ENCODE measurements at places on chromosomes 4 and X.

GRCh38 chrX:46864606-46865005 lies 27.8 kb downstream of the RP2 start:
- DNase-seq, result no peak

DNA sequence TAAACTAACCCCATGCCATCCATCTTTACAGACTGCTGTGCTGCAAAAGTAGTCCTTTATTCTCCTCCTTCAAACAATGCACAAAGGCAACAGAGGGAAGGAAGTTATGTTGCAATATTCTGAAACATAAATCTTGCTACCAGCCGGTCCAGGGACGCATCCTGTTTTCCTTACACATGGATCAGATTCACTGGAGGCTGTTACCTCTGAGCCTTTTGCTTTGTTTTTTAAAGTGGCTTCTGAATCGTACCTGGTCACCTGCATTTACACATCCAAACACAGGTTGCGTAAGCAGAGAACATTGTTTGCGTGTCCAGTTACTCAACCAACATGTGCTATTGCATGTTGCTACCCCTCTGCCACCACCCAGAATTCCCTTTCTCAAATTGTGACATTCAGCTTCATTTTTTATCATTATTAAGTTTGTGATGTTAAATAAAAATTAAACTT lies 8.8 kb downstream of the PPARGC1A start:
- no peak for DNase-seq

- DNase-seq, result peak; percentile 55
These were observed 4.5 kb downstream of the RAPGEF2 start for GRCh38 chr4:159107203-159107925.

GRCh38 chr4:5069901-5070300 lies 18.6 kb downstream of the STK32B start:
- DNase-seq, result no peak

- no peak for DNase-seq
These were observed 7.5 kb upstream of the KLHL5 start for GRCh38 chr4:39054497-39054896.

DNA sequence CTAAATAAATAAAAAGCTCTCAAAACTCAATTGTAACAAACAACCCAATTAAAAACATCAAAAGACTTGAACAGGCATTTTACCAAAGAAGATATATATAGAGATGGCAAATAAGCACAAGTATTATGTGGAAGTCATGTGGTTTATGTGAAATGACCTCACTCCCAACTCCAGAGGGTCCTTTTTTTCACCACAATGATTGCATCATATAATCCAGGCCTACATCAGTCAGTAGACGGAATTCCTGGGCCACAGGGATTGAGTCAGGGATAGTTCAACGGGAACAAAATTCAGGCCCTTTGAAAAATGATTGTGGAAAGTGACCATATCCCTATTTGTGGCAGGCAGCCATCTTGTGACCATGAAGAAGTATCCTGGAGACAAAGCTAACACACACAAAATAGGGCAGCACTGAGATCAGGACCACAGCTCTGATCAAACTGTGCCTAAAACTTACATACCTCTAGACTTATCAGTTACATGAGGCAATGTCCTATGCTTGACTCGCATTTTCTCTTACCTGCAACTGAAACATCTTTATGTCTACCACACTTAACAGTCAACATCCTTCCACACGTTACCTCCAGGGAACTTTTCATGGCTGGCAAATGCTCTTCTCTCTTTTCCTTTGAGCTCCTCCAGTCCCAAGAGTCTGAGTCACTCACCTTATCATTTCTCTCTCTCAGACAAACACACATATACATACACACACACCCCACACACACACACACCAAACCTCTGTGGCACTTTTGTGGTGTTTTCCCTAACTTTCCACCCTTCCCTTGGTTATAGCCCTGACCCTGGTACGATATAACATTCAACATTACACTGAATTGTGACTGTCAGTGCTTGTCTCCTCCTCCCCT lies 113.5 kb downstream of the PHF8 start:
- DNase-seq, result peak; percentile 39

DNA sequence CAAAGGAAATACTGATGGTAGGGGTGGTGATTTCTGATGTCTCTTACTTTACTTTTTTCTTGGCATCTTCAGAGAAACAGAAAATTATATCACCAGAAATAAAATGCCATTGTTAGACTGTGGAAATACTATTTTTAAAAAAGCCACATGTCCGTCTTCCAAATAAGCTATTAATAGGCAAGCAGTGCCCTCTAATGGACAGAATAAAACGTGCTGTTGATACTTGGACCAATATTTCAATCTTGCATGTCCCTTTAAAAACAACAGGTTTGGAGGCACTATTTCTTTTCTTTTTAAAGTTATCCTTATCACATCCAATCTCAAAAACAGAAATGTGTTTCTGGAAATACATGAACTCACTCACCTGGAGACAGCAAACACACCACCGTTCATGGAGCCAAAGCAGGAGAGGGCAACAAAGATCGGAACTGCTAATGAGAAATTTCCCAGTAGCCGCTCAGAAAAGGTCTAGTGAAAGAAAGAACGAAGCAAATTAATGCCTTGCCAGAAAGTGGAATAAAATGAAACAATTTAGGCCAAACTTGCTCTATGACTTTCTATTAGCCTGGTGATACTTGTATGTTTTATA lies 59.2 kb downstream of the SLC7A11 start:
- peak; percentile 55 for DNase-seq

- DNase-seq, result no peak
These were observed 1.6 kb downstream of the MID2 start for GRCh38 chrX:107827030-107827831.

DNA sequence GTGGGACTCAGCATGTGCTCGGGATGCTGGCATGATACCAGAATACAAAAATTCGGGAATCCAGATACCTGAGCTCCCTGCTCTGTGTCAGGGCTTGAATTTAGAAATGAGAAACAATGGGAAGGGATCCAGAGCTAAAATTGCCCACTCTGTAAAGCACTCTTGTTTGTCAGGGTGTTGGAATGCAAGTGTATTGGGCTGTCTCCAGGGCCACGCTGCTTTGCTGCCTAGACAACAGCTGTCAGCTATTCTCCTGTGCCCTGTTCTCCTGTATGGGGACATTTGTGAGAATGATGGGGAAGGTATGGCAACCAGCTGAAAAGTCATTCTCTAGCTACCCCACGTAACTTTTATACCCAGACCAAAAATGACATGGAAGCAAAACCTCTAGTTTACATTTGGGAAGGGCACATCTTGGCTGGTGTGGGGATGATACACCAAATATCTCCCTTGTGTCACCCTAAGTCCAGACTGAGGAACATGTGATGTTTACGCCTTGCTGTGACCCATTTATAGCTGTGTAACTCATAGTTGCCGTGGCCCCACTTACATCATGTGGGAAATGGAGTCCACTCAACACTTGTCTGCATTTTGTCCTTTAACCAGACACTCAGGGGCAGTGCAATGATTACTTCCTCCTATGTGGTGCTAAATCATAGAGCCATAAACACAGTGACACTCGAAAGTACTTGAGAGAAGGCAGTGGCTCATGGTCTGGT lies 46.6 kb downstream of the SMPX start:
- no peak for DNase-seq

DNA sequence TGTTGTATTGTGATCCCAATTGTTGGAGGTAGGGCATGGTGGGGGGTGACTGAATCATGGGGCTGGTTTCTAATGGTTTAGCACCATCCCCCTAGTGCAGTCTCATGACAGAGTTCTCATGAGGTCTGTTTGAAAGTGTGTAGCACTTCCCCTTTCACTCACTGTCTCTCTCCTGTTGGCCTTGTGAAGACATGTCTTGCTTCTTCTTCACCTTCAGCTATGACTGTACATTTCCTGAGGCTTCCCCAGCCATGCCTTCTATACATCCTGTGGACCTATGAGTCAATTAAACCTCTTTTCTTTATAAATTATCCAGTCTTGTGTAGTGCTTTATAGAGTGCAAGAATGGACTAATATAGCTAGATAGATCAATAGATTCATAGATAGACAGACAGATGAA lies 230.0 kb downstream of the MAGEE1 start:
- DNase-seq, result no peak

DNA sequence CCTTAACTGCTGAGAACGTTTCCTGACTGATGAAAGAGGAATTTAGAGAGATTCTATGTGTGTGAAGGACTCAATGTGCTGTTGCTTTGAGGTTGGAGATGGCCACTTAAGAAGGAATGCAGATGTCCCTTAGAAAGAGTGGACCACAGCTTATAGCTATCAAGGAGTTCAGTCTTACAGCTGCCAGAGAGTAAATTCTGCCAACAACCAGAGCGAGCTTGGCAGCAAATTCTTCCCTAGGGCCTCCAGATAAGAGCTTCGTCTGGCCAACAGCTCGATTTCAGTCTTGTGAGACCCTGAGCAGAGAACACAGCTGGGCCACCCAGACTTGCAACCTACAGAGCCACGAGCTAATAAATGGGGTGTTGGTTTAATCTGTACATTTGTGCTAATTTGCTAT lies 21.8 kb downstream of the MID1 start:
- DNase-seq, result no peak

DNA sequence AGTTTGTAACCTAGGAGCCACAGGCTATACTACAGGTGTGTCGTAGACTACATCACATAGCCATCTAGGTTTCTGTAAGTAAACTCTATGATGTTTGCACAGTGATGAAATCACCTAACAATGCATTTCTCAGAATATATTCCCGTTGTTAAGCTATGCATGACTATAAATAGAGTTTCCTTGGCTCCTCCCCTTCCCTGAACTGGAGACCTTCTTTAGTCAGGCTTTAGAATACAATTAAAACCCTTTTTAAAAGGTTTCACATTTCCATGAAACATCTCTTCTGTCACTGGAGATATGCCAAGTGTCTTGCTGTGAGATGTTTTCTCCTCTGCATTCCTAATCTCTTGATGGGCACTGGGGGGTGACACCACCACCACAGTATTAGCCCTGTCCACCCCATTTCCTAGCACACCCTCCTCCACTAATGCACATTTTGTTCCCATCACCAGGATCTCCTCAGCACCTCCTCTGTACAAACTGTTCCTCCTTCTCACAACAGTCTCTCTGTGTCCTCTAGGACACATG lies 334.6 kb upstream of the CPEB2 start:
- DNase-seq, result no peak

GRCh38 chr4:55509266-55509665 lies 37.4 kb downstream of the CLOCK start:
- DNase-seq, result no peak

DNA sequence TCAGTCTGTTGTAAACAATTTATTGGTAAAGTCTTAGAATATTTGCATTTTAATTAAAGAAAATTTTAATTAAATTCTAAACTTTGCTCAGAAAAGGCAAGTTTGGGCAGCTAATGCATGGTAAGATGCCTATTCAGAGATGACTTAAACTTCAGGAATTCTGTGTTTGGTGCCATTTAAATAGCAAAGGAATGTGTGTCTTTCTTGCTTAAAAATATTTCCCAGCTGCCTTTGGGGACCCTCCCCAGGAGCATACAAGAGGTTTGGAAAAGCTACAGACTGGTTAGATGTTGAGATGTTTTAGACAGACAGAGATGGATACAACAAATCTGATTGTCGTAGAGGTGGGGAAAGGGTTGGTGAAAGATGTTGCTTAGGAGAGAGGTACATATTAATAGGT lies 36.5 kb downstream of the AFF2 start:
- DNase-seq, result no peak

DNA sequence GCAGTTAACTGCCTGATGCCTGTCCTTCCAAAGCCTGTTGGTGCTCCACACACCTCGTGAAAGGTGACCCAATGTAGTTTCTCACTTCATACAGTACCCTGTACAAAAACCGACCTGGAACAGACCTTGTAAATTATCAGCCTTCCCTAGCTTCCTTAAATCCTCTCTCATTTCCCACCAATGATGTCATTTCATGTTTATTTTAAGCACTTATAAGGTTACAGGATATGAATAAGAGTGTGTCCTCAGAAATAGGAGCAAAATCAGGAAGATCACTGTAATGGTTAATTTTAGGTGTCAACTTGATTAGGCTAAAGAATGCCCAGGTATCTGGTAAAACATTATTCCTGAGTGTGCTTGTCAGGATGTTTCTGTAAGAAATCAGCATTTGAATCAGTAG lies 44.7 kb downstream of the TMEM150C start:
- no peak for DNase-seq

- DNase-seq, result peak; percentile 93
These were observed 35.3 kb upstream of the NDUFC1 start for GRCh38 chr4:139337612-139338011.

- no peak for DNase-seq
These were observed 78.9 kb downstream of the IRF2 start for GRCh38 chr4:184395451-184395917.

DNA sequence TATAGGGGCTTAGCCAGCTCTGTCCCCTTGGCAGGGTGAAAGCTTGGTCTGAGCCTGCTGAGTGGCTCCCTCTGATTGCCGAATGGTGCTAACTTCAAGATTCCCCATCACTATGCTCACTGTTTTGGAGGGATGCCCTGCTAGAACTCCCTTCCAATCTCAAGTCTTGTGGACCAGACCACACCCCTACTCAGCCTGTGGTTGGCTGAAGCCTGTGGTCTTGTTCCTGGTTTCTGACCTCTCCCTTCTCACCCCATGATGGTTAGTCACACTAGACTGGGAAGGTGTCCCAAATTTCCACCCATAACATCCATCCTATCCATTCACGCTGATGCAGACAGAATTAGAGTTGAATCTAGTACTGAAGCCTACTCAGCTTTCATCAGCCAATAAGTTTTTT lies 184.7 kb upstream of the NDP start:
- no peak for DNase-seq

GRCh38 chr4:7392438-7393421 lies 42.0 kb downstream of the PSAPL1 start:
- DNase-seq, result no peak

- no peak for DNase-seq
These were observed 73.9 kb downstream of the REPS2 start for GRCh38 chrX:17020356-17020755.

GRCh38 chr4:101556842-101557241 lies 209.5 kb upstream of the PPP3CA start:
- no peak for DNase-seq

GRCh38 chrX:4825550-4825949 lies 1112.1 kb upstream of the PRKX start:
- peak; percentile 40 for DNase-seq

DNA sequence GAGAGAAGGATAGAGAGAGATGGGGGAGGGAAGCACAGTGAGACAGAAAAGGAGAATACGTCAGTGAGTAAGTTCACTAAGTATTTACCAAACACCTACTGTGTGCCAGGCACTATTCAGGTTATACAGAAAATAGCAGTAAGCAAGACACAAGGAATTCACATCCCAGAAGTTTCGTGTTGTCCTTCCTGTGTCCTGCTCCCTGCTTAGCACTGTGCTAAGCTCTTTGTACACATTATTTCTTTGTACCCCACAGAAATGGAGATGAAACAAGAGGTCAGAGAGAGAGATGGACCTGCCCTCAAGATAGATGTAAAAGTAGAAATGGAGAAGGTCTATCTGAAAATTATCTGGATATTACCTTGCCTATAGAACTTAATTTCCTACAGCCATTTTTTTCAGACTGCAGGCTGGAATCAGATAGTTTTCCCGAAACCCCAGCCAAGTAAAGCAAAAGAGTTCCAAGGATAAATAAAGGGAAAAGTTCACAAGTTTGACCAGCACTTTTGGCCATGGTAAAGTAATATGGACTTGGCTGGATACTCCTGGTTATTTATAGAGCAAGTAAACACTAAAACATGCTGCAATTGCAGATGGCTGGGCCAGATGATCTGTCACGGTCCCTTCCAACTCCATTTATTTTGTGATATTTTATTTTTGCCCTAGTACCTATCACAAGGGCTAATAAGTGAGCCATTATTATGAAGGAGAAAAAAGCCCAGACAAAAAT lies 353.7 kb upstream of the SLC7A11 start:
- DNase-seq, result no peak

- no peak for DNase-seq
These were observed 38.3 kb upstream of the SPINK2 start for GRCh38 chr4:56859841-56860240.
